ENCODE measurements at places on chromosomes 3 and 15.

- DNase-seq, result no peak
Measured at GRCh38 chr3:198081421-198081844, 121.4 kb downstream of the LMLN start.

GRCh38 chr3:5499404-5499803, 311.9 kb downstream of the EDEM1 start:
- DNase-seq, result no peak

GRCh38 chr15:71542836-71543235, 267.5 kb upstream of the NR2E3 start:
- DNase-seq, result no peak

DNA sequence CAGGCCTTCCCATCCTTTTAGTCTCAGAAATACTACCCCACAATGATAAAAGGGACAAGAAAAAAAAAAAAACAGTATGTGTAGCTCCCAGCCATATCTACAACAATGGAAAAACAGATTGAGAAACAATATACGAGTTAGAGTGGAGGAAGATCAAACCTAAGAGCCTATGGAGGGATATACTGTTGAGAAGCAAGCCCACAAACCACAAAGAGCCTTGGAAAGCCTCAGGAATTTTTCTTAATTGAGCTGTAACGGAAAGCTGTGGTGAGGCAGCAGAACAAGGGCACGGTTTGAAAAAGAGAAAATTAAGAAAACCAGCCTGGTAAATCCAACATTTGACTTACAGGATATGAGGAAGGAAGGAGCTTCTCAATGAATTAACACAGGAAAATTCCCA, 21.4 kb downstream of the KPNA1 start:
- DNase-seq, result peak; percentile 63

GRCh38 chr15:83322061-83322460, 37.6 kb upstream of the BNC1 start:
- peak; percentile 52 for DNase-seq

- DNase-seq, result no peak
Measured at GRCh38 chr3:148883163-148883562, 18.1 kb downstream of the CPA3 start.

DNA sequence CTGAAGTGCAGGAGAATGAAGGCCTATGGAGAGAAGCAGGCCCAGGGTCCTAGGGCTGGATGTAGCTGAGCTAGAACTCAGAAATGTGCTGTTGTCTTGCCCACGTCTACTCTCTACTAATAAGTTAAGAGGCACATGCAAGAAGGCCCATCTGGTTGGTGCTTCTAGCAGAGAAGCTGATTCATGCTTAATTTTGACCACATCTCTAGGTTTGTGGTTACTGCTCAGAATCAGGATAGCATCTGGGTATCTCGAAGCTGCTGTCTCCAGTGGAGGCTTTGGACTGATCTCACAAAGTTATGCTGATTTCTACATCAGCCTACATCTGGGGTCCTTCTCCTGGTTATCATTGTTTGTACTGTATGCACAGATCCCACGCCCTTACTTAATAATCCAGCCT, 87.3 kb downstream of the CACNA1D start:
- DNase-seq, result no peak

DNA sequence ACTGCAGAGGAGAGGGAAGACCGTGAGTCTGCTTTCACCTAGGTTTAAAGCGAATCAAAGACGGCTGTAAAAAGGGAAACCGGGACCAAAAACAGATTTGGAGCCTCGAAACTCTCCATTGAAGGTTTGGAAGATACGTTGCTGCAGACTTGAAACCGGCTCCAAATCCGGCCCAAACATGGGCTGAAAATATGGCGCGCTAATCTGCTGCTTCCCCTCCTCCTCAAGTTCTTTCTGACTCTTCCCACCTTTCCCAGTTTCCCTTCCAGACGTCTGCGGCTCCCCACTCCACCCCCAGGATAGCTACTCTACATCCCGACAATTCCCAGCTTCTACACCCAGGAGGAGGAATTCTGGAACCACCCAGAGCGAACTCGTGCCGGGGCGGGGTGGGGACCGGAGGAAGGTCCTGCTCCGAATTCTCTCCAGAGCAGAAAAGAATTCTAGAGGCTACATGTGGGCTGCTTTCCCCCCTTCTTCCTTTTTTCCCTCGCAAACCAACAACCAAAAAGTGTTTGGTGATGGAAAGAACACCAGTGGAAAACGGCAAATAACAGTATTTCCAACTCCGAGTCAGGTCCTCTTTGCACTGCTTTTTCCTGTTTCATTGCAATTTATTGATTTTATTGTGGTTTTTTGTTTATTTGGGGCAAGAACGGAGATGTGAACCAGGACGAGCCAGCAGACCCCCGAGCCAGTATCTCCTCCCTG, 8.5 kb downstream of the EOMES start:
- no peak for DNase-seq

Data from cardiac fibroblast (primary cell).